ENCODE measurements at places on chromosomes 7 and 10. TPM values are rescaled to one million over a fixed set of nuclear protein-coding genes. Genes with fewer than 3 reads are reported as not detected.

DNA sequence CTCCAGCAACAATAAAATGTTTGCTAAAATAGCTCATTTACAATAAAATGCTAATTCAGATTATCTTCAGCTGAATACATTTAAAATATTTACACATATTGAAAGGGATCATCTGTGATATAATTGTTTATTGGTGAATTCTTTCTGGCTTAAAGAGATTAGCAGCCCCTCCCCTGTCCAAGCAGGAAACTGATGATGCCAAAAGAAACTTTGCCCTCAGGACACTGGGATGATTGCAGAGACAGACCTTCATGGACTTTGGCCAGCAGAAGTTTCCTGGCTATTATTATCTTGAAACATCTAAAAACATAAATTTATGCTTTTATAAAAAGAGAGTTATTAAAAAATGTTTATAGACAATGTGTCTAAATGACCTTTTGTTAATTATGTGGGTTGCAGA, 764.9 kb upstream of the MBL2 start:
- no peak for DNase-seq

DNA sequence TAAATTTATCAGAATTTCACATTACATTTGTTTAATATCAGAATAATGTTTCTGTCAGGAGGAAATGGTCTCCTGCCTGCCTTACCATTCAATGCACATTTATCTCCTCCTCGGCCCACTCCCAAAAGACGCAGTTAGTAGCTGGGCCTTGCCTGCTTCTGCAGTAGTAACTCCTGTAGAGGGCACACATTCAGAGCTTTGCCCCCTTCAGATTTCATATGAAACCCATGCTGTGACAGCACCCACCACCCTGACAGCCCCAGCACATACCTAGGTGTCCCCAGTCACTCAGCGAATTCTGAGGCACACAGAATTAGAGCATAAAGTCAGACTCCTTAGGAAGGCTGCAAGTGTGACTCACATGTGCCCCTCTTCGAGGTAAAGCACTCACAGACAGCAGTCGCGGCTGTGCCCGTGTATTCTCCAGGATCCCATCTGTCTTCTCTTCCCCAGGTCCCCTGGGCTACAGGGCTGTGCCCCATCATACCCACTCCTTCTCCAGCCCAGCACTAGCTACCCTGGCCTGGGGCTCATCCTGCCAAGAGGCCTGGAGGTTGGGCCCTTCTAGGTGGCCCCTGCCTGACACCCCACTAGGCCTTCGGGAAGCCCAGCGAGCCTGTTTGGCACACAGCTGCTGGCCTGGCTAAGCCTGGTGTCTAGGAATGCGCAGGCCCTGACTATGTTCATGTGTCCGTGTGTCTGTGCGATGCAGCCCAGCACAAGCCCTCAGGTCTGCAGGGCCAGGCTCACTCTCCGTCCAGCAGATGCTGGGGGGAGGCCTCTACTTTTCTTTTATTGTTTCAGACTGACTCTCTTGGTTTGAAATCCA, 4.7 kb upstream of the DEPP1 start:
- no peak for DNase-seq

GRCh38 chr10:13791483-13791882, 204.7 kb downstream of the PRPF18 start:
- no peak for DNase-seq

DNA sequence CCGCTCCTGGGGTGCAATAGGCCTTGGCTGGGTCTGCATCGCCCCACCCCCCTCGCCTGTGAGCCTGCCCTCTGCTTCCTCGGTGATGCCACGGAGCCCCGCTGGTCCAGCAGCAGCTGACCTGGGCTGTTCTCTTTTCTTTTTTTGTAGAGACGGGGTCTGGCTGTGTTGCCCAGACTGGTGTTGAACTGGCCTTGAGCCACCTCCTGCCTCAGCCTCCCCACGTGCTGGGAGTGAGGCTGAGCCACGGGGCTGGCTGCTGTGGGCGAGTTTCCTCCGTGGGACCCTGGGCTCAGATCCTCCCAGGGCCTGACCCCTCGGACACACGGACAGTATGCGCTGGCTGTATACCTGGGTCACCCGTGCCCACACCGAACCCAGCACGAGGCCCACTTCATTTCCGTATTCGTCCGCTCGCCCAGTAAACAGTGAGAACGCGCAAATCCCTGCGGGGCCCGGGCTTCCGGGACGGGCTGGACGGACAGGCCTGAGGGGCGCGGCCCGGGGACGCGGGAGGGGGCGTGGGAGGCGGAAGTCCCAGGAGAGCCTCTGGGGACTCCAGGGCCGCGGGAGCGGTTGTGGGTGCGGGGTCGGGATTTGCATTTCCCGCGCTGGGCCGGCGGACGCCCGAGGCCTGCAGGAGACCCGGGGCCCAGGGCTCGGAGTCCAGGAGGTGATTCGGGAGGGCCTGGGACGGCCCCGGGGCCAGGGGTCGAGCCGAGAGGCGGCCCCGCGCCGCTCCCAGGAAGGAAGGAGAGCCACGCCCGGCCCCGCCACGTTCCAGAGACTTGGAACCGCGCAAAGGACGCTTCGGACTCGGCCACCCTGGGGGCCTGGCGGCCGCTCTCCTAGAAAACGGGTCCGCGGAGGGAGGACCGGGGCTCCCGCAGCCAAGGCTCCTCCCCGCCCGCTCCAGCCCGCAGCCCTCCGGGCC, 57.7 kb upstream of the DNAJB6 start:
- no peak for DNase-seq

GRCh38 chr10:29102636-29103035, 186.2 kb upstream of the LYZL1 start:
- no peak for DNase-seq

Gene C10orf62
- not detected for polyA plus RNA-seq

GRCh38 chr10:22986771-22987542, 59.1 kb downstream of the ARMC3 start:
- DNase-seq = peak; percentile 22

- peak; percentile 59 for DNase-seq
Measured at GRCh38 chr10:122648599-122649428, 50.8 kb downstream of the C10orf120 start.

DNA sequence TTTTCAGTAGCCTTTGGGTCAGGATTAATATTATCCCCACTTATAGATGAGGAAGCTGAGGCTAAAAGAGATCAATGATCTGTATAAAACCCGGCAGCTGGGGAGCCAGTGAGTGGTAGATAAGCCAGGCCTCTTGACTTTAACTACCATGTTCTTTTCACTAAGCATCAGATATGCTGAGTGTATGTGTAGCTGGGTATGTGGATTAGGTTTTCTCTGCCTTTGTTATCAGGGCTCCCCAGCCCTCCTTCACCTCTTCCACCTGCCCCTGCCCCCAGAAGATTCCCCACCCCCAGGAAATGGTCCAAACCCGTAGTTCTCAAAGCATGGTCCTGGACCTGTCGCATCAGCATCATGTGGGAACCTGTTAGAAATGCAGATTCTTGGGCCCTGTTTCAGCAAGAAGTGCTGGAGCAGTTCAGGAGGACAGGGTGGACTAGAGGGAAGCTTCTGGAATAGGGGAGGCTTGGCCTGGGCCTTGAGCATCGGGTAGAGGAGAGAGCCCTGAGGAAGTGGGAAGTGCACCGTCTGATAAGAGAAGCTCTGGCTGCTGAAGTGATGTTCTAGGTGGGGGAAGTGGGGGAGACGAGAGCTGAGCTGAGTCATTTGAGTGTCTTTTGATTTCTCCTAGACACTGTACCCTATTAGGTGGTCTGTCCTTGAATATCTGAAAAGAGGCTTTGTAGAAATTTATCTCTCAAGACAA, 101.3 kb downstream of the HIF1AN start:
- no peak for DNase-seq

- no peak for DNase-seq
Measured at GRCh38 chr7:133851411-133851810, 275.7 kb upstream of the LRGUK start.

DNA sequence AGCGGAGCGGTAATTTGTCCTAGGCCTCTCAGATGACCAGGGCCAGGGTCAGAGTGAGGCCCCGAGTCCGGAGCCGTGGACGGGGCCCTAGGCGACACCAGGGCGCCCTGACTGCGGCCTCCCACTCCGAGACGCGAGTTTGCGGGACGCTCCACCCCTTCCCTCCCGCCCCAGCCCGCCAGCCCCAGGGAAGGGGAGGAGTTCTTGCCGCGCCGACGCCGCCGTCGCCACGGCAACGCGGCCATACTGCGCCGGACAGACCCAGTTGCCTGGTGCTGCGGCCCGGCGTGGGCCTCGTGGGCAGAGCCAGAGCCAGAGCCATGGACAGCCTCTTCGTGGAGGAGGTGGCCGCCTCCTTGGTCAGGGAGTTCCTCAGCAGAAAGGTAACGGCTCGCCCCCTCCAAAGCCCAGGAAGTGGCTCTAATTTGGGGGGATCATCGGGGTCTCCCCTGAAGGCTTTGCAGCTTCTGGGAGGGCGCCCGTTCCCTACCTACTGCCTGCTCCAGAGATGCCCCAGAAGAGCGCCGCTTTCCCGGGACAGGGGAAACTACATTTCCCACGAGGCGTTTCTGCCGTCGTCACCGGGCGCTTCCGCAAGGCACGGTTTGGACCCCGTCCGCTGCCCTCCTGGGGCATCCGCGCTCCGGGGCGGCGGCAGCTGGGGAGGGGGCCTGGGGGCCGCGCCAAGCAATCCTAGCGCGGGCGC, at the start of gene MINDY4:
Gene MINDY4, plus strand, starts transcription at position 244 of the 706 bp plus-strand sequence. Its CDS starts 77 bp downstream, at position 321.
- DNase-seq = peak; percentile 62

GRCh38 chr7:45601094-45601493, 26.9 kb downstream of the ADCY1 start:
- no peak for DNase-seq

GRCh38 chr7:4794591-4795350, 19.3 kb downstream of the AP5Z1 start:
- DNase-seq = no peak

- no peak for DNase-seq
Measured at GRCh38 chr10:34773636-34774630, 41.2 kb downstream of the PARD3 start.

DNA sequence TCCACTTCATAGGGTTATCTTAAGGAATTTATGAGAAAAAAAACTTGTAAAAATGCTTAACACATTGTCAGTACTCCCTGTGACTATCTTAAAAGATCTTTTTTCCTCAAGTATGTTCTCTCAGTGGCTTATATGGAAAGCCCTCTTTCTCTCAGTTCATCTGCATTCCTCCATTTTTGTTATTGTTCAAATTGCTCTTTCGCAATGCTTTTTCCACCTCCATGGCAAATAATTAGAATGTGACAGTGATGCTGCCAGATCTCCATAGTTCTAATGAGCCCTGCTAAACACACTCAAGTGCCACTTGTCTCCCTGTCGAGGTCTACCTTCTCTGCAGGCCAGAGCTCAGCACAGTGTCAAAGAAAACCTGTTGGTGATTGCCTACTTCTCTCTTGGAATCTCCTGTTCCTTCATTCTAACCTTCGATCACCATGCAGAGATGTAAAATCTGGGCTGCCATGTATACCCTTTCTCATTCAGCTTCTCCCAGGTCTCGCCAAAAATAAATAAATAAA, 37.2 kb upstream of the ABCB5 start:
- DNase-seq = no peak

DNA sequence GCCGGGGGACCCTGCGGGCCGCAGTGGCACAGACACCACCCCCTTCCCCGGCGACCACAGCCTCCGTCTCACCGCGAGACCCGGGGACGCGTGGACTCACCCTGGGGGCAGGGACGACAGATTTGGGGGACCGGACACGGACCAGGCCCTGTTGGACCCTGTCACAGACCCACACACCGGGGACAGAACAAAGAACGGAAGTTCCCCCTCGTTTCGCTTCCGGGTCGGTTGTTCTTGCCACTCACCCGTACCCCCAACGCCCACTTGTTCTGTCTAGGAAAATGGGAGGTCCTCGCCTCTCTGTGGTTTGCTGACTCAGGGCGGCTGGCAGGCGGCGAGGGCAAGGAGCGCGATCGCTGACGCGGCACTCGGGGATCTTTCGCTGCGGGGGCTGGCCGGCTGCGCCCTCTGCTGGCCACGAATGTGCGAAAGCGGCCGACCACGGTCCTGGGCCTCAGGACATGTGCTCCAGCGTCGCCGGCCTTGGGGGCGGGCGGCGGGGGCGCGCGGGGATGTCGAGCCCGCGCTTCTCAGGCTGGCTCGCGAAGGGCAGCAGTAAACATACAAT, at the start of gene ZNF3:
Gene ZNF3, minus strand, starts transcription at position 189 of the 568 bp plus-strand sequence. CDS start 4,366 bp downstream, outside the sequence.
- peak; percentile 98 for DNase-seq

- no peak for DNase-seq
Measured at GRCh38 chr10:129764011-129764900, 199.8 kb downstream of the EBF3 start.

- DNase-seq = no peak
Measured at GRCh38 chr10:120827251-120827875, 23.8 kb upstream of the WDR11 start.

DNA sequence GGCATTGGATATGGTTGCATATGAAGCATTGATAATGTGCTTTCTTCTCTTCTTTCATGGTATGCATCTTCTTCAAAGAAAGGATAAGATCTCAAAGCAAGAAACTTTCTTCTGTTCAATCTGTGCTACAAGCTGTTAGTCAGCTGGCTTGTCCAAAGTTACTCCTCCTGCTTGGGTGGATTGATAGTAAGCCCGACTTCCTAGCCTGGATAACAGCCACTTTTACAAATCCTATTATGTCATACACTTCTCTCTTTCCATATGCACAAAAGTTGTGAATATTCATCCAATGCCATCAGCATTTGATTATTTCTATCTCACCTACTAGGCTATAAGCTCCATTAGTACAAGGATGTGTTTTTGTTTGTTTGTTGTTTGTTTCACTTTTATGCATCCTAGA, 891.0 kb upstream of the SORCS1 start:
- DNase-seq = no peak
